ENCODE measurements at places on chromosomes 12 and 14.

GRCh38 chr14:28608851-28609828 lies 157.4 kb upstream of the FOXG1 start:
- peak; percentile 15 for DNase-seq

DNA sequence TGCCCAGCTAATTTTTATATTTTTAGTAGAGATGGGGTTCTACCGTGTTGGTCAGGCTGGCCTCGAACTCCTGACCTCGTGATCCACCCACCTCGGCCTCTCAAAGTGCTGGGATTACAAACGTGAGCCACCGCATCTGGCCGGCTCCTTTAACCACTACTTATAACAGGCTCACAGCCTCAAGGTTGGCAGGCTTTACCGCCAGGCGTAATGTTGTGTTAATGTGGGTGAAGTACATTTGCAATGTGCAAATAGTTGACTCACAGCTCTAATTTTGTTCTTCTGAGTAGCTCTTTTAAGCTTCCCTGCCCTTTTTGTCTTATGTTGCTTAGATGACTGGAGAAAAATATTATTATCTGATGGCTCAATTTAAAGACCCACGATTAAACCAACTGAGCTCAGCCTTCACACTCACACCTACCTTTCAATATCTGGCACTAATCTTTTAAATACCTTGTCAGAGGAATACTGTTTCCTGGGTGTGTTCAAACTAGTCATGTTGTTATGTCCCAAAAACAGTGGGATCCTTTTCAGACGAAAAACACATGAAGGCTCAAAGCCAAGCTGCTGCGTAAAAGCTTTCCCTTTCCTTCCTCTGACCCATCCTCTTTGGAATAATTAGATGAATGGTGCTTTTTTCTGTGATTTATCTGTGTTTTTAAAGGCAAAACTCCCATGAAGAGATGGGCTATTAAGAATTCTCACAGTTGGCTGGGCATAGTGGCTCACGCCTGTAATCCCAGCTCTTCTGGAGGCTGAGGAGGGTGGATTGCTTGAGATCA lies 57.2 kb upstream of the USP44 start:
- DNase-seq: no peak

DNA sequence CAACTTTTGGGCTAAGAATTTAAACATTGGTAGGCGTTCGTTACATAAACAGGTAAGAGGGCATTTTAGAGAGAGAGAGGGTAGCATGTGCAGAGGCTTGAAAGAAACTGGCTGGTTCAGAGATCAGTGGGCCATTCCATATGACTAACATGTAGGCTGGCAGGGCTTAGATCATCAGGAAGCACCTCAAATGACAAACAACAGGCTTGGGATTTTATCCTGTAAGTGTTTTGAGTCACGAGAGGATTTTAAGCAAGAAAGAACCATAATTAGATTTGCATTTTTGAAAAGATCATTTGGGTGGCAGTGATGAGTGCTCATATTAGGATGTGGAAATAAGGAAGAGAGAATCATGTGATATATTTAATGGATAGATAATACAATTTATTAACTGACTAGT lies 8.7 kb upstream of the PLEKHA5 start:
- DNase-seq: no peak

GRCh38 chr14:97306133-97306759 lies 509.1 kb downstream of the VRK1 start:
- no peak for DNase-seq

DNA sequence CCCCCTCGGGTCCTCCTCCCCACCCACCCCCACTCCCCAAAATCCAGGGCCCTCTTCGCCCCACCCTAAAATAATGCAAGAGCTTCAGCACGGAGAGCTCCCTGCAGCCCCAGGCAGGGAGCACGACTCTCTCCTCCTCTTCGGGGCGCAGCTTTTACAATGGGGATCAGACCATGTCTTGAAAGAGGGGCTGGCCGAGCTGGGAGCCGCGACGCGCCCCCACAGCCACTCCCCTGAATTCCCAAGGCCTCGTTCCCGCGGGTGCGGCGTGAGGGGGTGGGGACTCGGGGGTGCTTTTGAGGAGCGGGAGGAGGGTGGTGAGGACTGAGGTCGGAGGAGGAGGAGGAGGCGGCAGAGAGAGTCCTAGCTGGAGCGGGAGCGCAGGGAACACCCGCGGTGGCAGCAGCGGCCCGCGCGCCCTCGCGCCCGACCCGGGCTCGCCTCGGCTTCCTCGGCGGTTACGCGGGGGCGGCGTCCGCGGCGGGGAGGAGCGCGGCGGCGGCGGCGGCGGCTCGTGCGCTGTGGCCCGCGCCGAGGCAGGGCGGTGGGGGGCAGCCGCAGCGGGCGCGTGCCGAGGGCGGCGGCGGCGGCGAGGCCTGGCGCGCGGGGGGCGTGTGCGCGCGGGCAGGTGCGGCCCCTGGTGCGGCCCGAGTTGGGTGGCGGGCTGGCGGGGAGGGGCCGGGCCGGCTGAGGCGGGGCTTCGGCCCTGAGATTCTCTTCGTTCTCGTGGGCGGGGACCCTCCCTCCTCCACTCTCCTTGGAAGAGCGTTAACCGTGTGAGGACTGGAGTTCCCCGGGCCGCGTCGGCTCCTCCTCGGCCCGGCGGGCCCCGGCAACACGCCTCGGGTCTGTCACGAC lies at the start of gene ANKS1B:
Gene ANKS1B (minus strand): TSS at position 666 of the 858 bp plus-strand sequence. CDS start 699 bp downstream, outside the sequence.
- DNase-seq: no peak

- DNase-seq: no peak
Measured at GRCh38 chr12:123441523-123442164, 5.2 kb upstream of the RILPL2 start.

All from activated CD4-positive, alpha-beta T cell treated with anti-CD3 and anti-CD28 coated beads, Interleukin-2, amount 10 ng/mL, durations not matched to agents 7 days and 5 days (primary cell).